ENCODE measurements at places on chromosomes 5 and 9. TPM values are rescaled to one million over a fixed set of nuclear protein-coding genes. Genes with fewer than 3 reads are reported as not detected.

The ECM2 gene
- total RNA-seq: 1.0 TPM

The COL27A1 gene
- 3.1 TPM for total RNA-seq

The NME5 gene
- total RNA-seq: 4.3 TPM

The LOX gene
- total RNA-seq: 1.2 TPM

The NUP214 gene
- 56.5 TPM for total RNA-seq

The IL13 gene
- not detected for total RNA-seq

The LHX2 gene
- total RNA-seq: not detected

The ARID3C gene
- total RNA-seq: not detected

DNA sequence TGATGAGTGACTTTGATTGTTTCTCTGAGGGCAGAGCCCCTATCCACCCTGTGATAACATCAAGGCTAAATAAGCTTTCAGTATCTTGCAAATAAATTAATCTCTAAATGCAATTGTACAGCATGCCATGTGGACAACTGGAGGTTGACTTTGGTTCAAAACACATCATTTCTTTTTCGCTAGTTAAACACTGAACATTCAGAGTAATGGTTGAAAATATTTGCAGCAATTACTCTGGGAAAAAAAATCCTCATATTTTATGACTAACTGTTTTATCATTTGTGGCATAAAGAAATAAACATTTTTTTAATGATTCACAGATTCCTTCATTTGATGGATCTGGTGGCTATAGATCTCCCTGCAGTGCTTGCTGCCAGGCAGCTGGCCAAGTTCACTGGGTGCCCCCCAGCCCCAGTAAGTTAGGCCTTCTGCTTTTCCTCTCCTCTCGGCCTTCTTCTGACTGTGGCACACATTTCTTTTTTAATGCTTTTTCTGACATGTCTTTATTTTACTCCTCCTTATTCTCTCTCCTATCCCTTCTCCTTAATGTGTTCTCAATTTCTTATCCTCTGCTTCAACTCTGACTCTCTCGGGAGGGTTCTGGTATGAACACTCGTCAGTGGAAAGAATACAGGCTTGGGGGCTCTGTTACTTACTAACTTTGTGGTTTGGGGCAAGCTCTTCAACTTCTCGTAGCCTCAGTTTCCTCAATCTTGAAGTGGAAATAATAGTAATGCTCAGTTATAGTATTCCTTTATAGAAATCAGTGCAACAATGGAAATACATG, 69.6 kb downstream of the ADAMTSL1 start:
- DNase-seq: no peak

- DNase-seq: no peak
Measured at GRCh38 chr9:131585375-131585774, 40.1 kb downstream of the PRRT1B start.

DNA sequence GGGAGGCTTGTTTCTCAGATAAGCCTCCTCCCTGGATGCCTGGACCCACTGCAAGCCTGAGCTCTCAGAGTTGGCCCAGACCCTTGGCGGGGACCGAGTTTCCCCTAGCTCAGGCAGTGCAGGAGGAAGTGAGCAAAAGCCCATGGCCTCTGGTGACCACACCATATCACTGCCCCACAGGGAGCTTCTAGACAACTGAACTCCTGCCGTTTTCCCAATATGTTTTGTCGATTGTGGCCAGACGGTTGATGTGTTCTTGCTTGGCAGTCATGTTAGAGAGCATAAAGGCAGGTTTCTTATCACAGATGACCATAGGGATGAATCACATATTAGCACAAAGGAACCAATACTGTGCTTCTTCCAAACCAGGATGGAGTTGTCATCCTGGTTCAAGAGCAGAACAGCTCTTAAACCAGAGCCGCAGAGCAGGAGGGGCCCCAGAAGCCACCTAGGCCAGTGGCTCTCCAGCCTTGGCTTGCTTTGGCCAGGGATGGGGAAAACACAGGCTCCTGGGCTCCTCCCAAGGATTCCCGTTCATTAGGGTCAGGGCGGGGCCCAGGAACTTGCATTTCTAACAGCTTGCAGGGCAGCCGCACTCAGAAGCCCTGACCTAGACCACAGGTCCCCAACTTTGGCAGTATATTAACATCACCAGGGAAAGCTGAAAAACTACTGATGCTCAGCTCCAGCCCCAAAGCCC, 113.1 kb upstream of the TBC1D2 start:
- no peak for DNase-seq

DNA sequence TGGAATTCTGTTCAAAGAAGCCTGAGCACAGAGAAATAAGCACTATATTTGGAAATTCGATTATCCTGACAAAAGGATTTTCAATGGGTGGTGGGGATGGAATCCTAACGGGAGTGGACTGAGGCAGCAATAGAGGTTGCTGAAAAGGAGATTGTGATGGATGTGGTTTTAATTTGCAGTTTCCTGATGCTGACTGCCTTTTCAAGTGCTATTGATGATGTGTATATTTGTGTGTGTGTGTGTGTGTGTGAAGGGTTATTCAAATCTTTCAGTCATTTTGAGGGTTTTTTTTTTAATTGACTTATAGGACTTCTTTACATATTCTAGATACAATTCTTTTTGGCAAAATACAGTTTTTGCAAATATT, 614.5 kb downstream of the HINT1 start:
- DNase-seq: no peak

DNA sequence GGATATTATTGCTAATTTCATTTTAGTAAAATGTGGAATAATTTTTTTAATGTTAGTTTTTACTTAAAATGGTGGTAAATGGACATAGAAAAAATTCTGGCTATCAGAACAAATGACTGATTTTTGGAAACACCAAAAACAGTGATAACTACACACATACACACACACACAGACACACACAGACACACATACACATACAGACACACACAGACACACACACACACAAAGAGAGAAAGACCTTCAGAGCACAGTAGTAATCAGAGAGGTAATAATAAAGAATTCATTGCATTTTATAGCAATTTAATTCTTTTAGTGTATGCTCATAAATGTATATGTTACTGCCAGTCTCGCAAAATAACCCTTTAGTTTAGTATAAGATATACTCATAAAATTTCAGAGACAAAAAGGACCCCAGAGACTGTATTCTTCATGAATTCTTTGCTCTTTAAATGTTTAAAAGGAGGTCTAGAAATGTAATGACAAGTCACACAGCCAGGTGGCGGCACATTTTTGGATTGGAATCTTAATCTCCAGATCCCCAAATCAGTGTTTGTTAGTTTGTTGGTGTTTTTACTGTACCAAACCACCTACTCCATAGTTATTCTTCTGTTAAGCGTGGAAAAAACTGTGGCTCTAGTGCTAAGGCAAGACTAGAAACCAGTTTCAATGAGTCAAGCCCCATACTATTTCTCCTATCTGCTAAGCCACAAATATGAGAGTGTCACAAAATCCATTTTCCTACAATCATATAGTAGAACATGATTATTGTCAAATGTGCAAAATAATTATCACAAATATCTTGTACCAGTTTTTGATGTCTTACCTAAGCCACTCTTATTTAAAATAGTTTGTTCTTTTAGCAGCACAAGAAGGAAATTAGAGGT, 109.9 kb downstream of the EDIL3 start:
- peak; percentile 33 for DNase-seq

DNA sequence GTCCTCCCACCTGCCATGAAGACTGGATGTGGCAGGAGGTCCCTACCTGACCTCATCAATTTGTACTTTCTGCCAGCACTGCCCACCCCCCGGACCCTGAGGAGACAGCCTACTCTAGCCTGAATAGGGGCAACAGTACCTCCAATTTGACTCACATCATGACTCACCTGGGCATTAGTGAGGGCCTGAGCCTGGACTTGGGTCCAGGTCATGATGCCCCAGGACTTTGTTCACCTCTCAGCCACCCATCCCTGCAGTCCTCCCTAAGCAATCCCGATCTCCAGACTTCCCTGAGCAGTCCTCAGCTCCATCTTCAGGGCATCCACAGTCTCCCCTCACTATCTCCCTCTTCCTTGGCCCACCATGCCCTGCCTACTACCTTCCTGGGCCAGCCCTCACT, 28.1 kb downstream of the KIF2A start:
- DNase-seq: no peak

DNA sequence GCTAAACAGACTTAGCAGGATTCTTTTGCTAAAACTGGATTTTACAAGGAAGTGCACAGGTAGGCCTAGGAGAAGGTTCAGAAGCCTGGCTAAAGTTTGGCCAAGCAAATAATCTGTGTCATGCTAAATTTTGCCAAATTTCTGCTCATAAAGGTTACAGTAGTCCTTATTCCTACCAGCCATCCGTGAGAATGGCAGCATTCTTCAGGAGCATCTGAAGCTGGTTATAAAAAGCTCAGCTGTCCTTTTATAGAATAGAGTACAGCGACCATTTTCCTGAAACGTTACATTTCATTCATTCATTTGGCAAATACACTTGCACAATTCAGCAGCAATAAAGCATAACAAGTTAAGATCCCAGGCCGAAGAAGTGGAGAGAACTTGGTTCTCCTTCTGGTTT, 6.9 kb downstream of the GSN start:
- no peak for DNase-seq

- DNase-seq: no peak
Measured at GRCh38 chr5:132205385-132206125, 22.1 kb downstream of the P4HA2 start.

- DNase-seq: no peak
Measured at GRCh38 chr5:27015758-27016157, 22.6 kb downstream of the CDH9 start.

Data from mucosa of descending colon (tissue), 3 donors.